ENCODE measurements at places on chromosomes 12 and 14.

- DNase-seq: no peak
Measured at GRCh38 chr12:121089031-121089812, 43.5 kb upstream of the P2RX7 start.

- DNase-seq: no peak
Measured at GRCh38 chr12:13243516-13244070, 47.1 kb downstream of the EMP1 start.

DNA sequence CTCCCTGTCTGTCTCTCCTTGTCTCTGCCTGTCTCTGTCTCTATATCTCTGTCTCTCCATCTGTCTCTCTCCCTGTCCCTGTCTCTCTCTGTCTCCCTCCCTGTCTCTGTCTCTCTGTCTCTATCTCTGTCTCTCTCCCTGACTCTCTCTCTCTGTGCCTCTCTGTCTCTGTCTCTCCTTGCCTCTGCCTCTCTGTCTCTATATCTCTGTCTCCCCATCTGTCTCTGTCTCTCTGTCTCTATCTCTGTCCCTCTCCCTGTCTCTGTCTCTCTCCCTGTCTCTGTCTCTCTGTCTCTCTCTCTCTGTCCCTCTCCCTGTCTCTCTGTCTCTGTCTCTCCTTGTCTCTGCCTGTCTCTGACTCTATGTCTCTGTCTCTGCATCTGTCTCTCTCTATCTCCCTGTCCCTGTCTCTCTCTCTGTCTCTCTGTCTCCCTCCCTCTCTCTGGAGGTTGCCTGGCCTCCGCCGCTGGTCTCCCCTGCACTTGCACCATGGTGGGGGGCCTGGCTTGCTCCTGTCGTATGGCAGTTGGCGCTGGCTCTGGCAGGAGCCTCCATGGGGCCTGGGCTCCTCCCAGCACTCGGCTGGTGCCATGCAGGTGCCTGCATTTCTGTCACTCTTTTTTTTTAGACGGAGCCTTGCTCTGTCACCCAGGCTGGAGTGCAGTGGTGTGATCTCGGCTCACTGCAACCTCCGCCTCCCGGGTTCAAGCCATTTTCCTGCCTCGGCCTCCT lies 28.3 kb downstream of the MMP17 start:
- DNase-seq: no peak

DNA sequence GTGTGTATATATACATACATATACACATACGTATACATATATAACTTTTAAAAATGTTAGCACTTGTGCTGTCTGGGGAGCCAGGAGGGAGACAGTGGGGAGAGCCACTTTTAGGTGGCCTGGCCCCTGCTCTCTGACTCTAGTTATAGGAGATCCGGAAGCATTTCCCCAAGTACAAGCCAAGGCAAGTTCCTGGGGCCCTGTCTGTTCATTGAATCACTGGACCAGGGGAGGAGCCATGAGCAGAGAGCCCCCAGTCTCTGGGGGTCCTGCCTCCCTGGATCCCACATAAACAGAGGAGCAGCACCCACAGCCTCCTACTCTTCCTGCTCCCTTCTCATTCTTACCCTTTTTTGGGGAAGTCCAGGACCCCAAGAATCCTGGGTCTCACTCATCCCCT lies 45.4 kb upstream of the TMED10 start:
- DNase-seq: no peak

DNA sequence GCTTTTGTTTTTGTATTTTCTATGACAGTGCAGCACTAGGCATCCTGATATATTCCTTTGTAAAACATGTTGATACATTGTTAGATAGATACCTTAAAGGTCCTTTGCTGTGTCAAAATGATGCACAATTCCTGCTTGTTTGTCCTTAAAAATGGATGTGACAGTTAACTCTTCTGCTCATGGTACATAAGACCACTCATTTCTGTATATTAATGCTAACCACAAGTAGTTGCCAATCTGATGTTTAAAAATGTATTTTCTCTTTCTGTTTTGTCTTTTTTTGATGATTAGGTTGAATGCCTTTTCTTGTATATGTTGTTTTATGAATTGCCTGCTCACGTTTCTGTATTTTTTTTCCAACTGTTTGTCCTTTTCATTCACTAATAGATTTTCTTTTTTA lies 35.1 kb downstream of the ATF7IP start:
- no peak for DNase-seq

- no peak for DNase-seq
Measured at GRCh38 chr12:53048780-53049401, 974 bp upstream of the TNS2 start.

- DNase-seq: no peak
Measured at GRCh38 chr12:52845946-52846345, 2.8 kb downstream of the KRT78 start.

DNA sequence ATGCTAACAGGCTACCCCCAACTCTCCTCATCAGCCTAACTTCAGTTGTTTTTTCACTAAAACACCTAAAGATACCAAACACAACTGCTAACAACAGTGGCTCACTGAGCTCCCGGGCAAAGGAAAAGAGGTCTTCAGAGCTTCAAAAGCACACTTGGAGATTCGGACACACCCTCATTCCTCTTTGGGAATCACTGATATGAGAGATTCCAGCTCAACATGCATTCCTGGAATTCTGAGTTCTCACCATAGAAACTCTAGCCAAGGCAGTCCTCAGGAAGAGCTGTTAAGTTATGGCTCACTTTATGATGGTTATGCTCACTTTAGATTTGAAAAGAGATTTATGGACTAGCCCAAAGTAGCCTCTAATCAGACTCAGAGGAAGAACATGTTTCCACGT lies 40.1 kb downstream of the STXBP6 start:
- DNase-seq: no peak

GRCh38 chr14:50910495-50911420 lies 33.5 kb downstream of the PYGL start:
- no peak for DNase-seq

DNA sequence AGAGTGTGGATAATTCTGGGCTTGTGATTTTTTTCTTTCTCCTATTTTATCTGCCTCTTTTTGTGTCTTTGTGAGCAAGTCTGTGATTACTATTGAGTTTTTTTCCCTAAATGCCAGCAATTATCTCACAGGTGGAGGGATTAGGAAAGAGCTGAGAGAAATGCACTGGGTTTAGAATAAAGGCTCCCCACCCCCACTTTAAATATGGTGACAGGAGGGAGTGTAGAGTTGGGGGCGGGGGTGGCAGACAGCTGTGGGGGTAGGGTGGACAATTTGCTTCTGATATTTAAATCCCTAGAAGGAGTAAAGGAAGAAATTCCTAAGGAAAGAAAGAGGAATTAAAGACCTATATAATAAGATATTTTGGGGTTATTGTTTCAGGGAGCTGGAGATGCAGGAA lies 145.9 kb downstream of the NRXN3 start:
- DNase-seq: no peak

DNA sequence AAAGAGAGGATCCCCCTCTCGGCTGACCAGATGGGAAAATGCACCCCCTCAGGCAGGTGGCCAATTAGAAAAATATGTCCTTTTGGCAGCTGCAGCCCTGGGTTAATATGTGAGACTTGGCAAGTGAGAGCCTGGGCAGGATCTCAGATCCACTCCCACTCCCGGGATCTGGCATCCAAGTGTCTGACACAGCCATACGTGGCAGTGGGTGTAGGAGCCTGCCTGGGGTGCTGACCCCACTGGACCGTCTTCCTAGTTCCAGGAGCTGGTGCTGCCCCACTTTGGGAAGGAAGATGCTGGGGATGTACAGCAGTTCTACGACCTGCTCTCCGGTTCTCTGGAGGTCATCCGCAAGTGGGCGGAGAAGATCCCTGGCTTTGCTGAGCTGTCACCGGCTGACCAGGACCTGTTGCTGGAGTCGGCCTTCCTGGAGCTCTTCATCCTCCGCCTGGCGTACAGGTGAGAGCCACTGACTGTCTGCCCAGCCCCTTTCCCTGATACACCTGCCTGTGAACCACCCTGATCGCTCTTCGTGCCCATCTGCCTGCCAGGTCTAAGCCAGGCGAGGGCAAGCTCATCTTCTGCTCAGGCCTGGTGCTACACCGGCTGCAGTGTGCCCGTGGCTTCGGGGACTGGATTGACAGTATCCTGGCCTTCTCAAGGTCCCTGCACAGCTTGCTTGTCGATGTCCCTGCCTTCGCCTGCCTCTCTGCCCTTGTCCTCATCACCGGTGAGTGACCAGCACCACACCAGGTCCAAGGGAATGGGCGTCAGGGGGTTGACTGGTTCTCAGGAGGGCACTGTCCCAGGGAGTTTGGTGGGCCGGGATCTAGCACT lies 5.8 kb downstream of the NR4A1 start:
- DNase-seq: no peak

DNA sequence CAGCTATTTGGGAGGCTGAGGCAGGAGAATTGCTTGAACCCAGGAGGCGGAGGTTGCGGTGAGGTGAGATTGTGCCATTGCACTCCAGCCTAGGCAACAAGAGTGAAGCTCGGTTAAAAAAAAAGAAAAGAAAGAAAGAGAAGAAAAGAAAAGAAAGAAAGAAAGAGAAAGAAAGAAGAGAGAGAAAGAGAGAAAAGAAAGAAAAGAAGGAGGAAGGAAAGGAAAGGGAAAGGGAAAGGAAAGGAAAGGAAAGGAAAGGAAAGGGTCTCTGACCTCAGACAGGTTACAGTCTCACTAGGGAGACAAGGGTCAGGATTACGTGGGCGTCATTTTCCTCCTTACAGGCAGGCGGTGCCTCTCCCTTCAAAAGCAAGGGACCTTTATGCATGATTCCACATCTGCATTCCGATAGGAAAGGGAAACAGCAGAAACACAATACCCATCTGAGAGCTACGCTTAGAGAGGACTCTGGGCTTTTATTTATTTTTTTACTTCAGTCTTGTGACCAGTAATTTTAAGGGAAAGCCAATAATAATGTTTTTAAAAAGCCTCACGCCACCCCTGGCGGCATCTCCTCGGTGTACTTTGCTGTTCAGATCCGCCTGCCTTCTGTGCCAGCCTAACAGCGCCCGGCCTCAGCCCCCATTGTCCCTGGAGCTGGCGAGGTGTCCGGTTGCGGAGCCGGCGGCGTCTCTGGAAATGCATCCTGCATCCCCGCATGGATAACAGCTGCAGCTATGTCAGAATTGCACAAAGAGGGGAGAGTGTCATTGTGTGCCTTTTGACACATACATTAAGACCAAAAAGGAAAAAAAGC lies 945 bp upstream of the HIP1R start:
- DNase-seq: no peak

DNA sequence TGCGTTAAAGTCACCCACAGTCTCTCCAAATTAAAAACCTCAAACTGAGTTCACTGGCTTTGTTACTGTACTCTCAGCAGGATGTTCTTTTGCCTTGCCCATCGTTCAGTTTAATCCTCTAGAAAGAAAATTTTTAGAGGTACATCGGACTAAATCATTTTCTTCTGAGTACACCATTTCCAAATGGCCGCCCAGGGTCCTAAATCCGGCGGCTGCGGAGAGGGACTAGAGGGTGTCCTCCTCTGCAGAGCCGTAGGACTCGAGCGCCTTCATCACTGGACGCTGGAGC lies 1.4 kb downstream of the LIN7A start:
- no peak for DNase-seq

- no peak for DNase-seq
Measured at GRCh38 chr12:14928931-14929330, 9.4 kb downstream of the ERP27 start.

DNA sequence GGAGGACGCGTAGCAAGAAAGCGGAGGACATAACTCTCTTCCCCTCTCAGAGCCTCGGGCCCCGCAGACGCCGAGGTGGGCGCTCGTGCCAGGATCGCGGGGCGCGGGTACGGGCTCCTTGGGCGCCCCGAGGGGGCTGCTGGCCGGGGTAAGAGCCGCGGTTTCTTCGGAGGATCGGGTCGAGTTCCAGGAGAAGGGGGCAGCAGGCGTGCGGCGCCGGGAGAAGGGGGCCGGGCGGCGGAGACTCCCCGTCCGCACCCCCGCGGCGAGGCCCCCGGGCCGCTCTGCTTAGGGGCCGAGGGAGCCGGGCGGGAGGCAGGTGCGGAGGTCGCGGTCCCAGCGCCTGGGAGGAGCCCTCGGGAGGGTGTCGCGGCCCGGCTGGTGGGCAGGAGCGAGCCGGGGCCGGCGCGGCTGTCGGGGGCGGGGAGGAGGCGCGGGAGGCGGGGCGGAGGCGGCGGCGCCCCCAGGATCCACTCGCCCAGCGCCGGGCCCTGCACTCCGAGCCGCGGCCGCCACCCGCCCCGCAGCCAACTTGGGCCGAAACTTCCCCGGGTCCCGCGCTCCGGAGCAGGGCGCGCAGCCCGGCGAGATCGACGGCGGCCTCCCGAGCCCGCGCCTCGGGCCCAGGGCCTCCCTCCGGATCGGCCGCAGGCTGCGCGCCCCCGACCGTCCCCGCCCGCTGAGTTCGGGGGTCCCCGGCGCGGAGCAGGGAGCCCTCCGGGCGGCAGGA lies 64.4 kb downstream of the FBXL14 start:
- no peak for DNase-seq

GRCh38 chr12:30706476-30706875 lies 10.8 kb upstream of the IPO8 start:
- no peak for DNase-seq

DNA sequence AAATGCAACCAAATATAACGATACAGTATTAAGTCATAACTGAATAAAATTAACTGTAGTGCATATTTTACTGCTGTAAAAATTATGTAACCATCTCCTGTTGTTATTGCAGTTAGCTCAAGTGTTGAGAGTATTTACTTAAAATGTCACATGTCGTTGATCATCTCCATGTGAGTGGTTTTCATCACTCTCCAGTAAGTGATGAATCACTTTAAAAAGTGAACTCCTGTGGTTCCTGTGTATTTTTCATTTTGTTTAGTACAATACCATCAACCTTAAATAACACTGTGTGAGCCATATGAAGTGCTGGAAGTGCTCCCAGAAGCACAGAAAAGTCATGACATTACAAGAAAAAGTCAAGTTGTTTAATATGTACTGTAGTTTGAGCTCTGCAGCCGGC lies 104.7 kb upstream of the SLCO1B1 start:
- no peak for DNase-seq

- no peak for DNase-seq
Measured at GRCh38 chr12:12266389-12266872, 413 bp downstream of the LRP6 start.

GRCh38 chr14:36755756-36756155 lies 94.1 kb downstream of the PAX9 start:
- no peak for DNase-seq

DNA sequence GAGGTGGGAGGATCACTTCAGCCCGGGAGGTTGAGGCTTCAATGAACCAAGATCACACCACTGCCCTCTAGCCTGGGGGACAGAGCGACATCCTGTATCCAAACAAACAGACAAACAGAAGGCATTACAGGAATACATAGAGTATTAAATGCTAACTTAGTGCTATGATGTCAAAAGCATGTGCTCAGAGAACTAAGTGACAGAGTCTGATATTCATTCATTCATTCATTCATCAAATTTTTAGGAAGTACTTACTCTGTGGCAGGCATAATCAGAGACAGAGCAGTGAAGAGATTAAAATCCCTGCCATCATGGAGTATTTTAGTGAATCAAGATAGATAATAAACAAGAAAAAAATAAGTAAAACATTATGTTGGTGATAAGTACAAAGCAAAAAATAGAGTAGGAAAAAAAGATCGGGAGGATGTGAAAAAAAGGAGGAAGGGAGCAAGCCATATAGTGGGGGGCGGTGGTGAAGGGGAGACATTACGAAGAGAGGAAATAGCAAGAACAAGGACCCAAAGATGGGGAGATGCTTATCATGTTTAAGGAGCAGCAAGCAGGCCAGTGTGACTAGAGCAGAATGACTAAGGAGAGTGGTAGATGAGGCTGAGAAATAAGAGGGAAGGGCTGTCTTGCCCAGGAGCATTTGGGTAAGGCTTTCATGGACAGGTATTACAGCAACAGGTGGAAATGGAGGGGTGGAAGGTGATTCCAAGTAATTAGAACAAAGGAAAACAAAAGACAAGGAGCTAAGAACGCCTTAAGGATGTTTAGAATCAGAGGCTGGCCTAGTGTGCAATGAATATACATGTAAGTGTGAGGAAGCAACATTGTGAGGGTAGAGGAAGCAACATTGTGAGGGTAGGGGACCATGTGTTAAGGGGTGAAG lies 2.8 kb downstream of the MAP4K5 start:
- DNase-seq: no peak

Data from cortex of kidney (tissue), 1 donor.